ENCODE measurements at places on chromosomes 2 and 18.

GRCh38 chr2:157685572-157685971, 56.9 kb upstream of the ACVR1C start:
- no peak for DNase-seq

DNA sequence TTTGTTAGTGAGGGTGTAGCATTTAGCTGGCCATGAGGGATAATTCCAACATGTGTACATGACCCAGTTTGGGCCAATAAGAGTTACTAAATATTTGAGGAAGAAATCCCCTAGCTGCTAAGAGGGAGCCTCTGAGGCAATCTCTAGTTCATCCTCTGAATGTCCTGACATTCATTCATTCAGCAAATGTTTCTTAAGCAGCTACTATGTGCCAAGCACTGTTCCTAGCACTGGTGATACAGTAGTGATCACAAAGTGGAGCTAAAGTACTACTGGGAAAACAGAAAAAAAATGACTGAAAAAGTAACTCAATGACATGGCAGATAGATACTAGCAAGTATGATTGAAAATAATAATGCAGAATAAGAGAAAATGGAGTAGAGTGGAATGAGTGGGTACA, 79.8 kb upstream of the PID1 start:
- DNase-seq, result no peak

DNA sequence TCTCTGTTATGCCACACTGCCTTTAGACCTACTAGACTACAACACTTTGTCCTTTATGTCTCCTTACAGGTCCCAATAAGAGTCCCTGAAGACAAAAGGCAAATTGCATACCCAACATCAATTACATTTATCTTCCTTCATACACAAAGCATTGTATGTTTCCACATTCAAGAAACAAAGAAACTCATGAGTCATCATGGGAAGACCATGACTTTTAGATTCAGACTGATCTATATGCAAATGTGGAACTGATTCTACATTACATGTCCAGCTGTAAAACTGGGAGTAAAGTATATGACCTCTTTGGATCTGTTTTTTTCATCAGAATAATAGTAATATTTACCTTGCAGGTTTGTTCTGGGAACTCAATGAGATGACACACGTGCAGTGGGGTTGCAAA, 25.2 kb upstream of the HNMT start:
- no peak for DNase-seq

DNA sequence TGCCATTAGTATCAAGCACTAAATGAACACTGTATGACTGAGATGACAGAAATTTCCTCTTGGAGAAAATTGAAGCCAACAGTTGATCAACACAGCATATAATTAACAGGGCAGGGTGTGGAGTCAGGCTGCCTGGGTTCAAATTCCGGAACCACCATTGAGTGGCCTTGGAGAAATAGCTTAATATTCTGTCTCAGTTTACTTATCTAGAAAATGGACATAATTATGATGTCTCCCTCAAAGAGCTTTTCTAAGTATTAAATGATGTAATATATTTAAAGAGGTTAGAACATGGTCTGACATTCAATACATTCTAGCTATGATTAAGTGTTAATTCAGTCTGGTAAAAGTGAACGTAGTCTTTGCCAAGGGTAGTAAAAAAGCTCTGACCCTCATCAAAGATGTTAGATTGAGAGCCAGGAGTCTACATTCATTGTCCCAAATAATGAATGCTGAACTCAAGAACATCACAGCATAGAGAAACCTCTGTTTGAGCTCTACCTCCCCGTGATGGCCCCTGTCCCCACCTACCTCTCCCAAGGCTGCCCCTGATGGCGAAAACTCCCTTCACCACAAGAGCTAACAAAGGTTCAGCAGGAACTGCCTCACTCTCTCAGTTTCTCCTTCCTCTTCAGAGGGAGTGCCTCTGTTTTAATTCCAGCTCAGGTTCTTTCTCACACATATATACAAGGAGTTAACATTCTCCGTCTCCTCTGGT, 2.7 kb upstream of the VWA3B start:
- no peak for DNase-seq

DNA sequence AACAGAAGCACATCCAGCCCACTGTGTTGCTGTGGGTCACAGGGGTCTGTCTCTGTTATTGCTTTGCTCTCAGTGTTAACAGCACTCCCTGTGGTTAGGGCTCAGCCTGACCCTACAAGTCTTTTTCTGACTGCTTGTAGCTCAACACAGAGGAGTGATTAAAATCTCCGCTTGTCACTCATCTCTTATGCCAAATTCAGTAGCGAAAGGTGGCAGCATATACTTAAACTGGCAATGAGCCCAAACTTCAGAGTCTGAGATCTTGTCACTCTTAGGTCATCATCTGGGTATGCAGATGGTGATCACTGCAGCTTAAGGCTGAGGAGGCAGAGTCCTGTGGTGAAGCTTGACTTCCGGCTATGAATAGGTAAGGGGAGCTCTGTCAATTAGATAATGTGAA, 63.3 kb upstream of the CSRNP3 start:
- DNase-seq, result no peak

GRCh38 chr2:237691029-237691907, 63.9 kb downstream of the LRRFIP1 start:
- DNase-seq, result no peak

GRCh38 chr2:43787895-43788294, 14.1 kb downstream of the DYNC2LI1 start:
- DNase-seq, result no peak

- no peak for DNase-seq
Observed at GRCh38 chr2:144630459-144631215, 110.7 kb upstream of the ZEB2 start.

GRCh38 chr2:187296869-187297268, 151.2 kb downstream of the CALCRL start:
- no peak for DNase-seq

GRCh38 chr2:102872388-102872787, 110.6 kb downstream of the TMEM182 start:
- peak; percentile 0 for DNase-seq

GRCh38 chr18:68017385-68017784, 500.9 kb upstream of the DSEL start:
- no peak for DNase-seq

DNA sequence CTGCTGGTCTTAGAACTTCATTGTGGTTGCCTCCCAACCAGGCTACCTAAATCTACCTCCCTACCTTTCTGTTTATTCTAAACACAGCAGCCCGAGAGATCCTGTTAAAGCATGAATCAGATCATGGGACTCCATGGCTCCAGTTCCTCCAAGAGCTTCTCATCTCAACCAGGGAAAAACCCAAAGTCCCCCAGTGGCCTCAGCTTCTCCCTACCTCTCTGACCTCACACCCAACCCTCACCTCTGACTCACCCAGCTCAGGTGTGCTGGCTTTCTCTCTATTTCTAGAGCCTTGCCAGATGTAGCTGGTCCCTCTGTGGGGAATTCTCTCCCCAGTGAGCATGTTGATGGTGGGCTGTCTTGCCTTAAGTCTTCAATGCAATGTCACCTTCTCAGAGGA, 93.8 kb upstream of the COPS8 start:
- DNase-seq, result no peak

- DNase-seq, result no peak
Observed at GRCh38 chr18:42326752-42327151, 371.7 kb downstream of the PIK3C3 start.

DNA sequence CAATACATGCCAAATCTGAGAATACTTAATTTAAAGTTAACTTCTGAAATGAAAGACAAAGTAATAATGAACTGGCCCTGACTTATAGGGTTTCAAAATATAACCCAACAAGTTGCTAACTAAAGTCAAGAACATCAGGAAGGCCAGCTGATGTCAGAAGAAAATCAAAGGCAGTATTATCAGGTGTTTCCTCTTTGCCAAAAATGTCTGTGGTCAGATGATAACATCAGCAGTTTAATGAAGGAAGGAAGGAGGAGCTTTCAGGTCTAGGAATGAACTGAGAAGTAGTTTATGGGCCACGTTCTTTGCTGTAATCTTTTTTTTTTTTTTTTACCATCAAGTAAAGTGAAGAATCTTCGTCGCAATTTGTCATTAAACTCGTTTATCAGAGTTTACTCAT, 40.9 kb downstream of the CDH2 start:
- peak; percentile 70 for DNase-seq

DNA sequence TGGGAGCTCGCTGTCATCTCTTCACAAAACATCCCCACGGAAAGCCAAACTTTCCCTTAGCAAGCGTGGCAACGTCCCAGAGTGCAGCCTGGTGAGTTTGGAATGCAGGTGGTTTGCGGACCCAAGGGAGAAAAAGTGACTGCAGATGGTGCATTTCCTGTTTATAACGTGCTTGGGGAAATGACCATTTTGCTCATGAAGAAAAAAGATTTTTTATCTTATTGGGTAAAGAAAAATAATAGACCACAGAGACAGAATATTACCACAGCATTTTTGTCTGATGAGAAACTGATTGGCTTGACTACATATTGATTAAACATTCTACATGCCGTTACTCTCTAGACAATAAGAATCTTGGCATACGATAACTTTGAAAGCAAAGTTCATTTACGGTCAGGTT, 136.5 kb downstream of the COPS8 start:
- DNase-seq, result peak; percentile 98

DNA sequence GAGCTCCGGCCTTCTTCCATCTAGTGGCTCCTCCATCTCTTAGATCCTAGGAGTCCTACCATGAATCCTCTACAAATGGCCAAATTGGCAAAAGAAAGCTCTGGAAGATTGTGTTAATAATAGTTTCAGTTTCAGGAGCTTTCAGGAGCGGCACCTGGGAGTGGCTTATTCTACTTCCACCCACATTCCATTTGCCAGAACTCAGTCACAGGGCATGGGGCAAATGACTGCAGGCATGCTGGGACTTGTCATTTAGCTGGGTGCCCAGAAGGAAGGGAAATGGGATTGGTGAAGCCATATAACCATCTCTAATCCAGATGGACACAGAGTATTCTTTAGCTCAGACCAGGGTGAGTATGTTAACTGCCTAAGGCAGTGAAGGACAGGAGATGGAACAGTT, 3.6 kb upstream of the LRATD1 start:
- no peak for DNase-seq

- no peak for DNase-seq
Observed at GRCh38 chr2:25222477-25223121, 54.2 kb upstream of the POMC start.

GRCh38 chr2:166125557-166125956, 2.3 kb downstream of the SCN1A start:
- DNase-seq, result no peak

- DNase-seq, result no peak
Observed at GRCh38 chr2:179860255-179861026, 971 bp downstream of the ZNF385B start.

GRCh38 chr2:21361957-21362486, 238.3 kb downstream of the TDRD15 start:
- DNase-seq, result no peak

GRCh38 chr2:136149011-136149410, 31.1 kb upstream of the CXCR4 start:
- DNase-seq, result no peak

GRCh38 chr2:20771299-20771698, 51.6 kb downstream of the LDAH start:
- no peak for DNase-seq

- DNase-seq, result peak; percentile 73
Observed at GRCh38 chr18:49668574-49669275, 106.9 kb downstream of the LIPG start.

DNA sequence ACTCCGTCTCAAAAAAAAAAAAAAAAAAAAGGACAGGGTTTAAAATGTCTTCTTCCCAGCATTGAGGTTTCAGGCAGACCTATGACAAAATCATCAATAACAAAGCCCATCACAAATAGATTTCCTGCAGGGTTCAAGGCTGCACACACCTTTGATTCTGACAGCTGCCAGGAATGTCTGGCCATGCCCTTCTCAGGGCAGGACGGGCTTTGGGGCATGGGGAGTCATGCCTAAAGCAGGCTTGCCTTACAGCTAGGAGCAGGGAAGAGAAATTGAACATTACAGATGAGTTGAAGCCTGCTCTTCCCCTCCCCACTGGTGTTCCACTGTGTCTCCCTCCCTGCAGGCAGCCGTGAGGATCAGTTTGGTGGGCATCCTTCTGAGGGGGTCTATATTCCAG, 3.7 kb downstream of the PRELID3A start:
- no peak for DNase-seq

GRCh38 chr2:233857511-233858141, 3.3 kb upstream of the HJURP start:
- no peak for DNase-seq

DNA sequence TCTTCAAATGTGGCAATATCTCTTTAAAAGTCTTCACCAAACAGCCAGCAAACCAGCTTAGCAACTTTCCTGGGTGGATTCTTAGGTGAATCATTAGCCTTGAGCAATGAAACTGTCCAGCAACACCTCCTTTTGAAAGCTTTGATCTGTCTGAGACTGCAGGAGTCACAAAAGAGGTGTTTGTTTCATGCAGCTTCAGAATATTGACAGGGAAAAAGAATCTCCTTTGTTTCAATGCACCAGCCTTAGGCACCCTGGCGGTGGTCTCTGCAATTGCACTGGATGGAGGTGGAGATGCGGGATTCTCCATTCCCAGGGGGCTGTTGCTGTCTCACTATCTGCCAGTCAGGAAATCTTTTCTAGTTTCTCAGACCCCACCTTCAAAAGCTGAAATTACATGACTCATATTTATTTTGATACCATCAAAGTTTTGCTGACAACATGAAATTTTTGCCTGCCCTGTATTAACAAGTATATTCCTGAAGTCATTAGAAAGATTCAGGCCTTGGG, 76.0 kb upstream of the DSG1 start:
- DNase-seq, result no peak

DNA sequence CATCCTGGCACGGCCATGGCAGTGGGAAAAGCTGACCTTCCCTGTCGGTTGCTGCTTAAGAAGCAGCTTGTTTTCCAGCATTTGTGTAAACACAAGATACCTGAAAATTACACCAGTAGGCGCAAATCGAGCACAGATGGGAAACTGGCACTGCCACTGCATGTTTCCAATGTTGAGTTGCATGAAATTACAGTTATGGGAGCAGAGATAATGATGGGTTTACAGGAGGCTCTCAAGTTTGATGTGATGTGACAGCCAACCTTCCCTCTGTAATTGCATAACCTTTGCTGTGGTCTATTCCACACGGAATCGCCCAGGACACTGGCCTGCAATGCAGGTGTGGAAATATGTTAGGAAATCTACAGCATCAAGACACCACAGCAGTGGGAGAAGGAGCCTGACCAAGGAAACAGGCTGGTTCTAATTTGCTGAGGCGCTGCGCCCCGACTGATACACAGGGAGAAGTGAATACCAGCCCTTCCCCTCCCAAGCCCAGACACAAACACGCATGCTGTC, 17.4 kb downstream of the GPR45 start:
- no peak for DNase-seq

DNA sequence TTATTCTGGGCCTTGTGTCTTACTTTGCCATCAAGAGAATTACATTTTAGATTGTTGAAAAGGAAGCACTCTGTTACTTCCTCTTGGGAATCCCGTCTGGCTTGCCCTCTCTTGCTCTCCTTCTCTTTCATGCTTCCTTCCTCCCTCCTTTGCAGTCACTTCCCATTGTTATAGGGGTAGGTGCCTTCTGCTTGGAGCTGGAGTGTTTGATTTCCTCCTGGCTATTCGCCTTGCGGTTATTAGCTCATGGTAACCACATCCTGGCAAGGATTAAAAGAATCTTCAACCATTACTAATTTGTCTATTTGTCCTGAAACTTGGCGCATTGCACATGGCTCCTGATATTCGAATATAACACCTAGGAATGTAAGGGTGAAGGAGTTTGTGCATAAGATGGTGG, 115.0 kb downstream of the CERS6 start:
- DNase-seq, result peak; percentile 64

Data from fibroblast of lung (primary cell).